ENCODE measurements at places on chromosomes 3 and 15.

GRCh38 chr3:185549122-185549521, 3.3 kb downstream of the LIPH start:
- peaks cover 7% of the 10 kb centered on the region for H3K4me1 ChIP-seq
- no peak overlapping the region for H3K4me3 ChIP-seq
- no peaks in the 10 kb centered on the region for H3K27me3 ChIP-seq
- no peak overlapping the region for H3K27ac ChIP-seq
- DNase-seq, result no peak
- H3K36me3 ChIP-seq, result no peaks in the 10 kb centered on the region

- H3K4me3 ChIP-seq, result no peak overlapping the region
- H3K36me3 ChIP-seq, result no peaks in the 10 kb centered on the region
- H3K27ac ChIP-seq, result no peak overlapping the region
- H3K27me3 ChIP-seq, result no peaks in the 10 kb centered on the region
Measured at GRCh38 chr3:70471464-70472342, 159.3 kb upstream of the MDFIC2 start.

DNA sequence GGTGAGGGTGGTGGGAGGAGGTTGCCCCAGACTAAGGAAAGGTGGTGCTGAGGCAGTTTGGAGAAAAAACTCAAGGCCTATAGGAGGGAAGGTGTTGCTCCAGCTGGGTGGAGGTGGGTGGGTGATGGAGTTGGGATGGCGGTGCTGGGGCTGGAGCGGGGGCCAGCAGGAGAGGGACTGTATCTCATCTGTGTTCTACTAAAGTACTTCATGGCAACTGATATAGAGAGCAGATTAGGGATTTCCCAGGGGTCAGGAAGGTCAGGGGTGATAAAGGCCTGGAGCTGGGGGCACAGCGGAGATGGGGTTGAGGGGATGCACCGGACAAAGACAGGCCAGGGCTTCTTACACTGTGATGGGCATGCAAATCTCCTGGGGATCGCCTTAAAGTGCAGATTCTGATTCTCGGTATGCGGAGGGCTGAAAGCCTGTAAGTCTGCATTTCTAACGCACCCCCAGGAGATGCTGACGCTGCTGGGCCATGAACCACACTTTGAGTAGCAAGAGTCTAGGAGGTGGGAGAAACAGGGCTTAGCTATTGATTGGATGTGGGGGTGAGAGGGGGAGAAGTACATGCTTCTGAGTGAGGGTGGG, 4.2 kb downstream of the KLHL40 start:
- DNase-seq, result no peak
- H3K4me3 ChIP-seq, result no peak overlapping the region
- peaks cover 18% of the 10 kb centered on the region for H3K4me1 ChIP-seq
- no peak overlapping the region for H3K27ac ChIP-seq
- no peaks in the 10 kb centered on the region for H3K27me3 ChIP-seq
- no peaks in the 10 kb centered on the region for H3K36me3 ChIP-seq

DNA sequence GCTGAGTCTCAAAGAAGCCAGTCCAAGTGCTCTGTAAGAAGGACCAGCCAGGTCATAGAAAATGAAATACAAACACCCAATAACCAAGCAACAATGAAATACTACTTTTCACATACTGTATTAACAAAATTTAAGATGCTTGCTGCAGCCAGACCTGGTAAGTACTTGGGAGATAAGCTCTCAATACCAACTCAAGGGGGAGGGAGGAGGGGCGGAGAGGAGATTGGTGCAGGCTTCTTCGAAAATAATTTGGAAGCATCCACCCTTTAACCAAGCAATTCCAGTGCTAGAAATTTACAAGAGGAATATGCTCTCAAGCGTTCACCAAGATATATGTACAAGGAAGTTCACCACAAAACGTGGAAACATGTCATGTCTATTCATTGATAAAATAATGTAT, 7.6 kb upstream of the LRRC2 start:
- no peak overlapping the region for H3K4me3 ChIP-seq
- no peak overlapping the region for H3K27ac ChIP-seq
- no peak for DNase-seq
- H3K27me3 ChIP-seq, result no peaks in the 10 kb centered on the region
- H3K4me1 ChIP-seq, result peaks cover 8% of the 10 kb centered on the region
- H3K36me3 ChIP-seq, result no peaks in the 10 kb centered on the region

- peaks cover 47% of the 10 kb centered on the region for H3K4me1 ChIP-seq
- peak within 1 kb of the TSS; percentile 94 for H3K4me3 ChIP-seq
- no peaks in the 10 kb centered on the region for H3K27me3 ChIP-seq
- peak within 1 kb of the TSS; percentile 98 for H3K27ac ChIP-seq
- H3K36me3 ChIP-seq, result no peaks in the 10 kb centered on the region
Measured at GRCh38 chr3:152268555-152269055, at the start of gene MBNL1. Gene MBNL1, plus strand, starts transcription at chr3:152268929. Its CDS starts 31,265 bp downstream, at chr3:152300194.

DNA sequence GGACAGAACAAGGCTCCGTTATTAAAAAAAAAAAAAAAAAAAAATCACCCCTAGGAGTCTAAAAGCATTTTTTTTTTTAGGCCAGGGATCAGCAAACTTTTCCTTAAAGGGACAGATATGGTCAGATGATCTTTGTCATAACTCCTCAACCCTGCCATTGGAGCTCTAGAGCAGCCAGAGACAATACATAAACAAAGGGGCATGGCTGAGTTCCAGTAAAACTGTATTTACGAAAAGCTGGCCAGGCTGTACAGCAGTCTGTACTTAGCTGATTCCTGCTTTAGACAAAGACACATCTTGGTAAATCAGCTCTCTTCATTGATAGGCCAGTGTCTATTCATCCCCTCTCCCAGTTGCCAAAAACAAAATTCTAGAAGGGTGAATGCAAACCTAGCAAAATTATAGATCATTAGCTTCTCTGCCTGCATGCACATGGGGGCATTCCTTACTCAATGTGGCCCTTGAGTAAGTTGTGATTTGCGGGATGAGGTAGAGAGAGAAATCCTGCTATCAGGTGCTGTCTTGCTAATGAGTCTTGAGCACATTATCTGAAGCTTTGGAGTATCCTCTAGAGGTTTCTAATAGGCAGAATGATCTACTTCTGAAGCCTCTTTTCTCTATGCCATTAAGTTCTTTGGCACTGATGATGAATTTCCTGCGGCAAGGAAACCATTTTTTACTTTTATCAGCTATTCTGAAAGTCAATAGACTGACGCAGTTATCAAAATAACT, 35.2 kb downstream of the SENP8 start:
- DNase-seq, result no peak
- no peak overlapping the region for H3K4me3 ChIP-seq
- no peaks in the 10 kb centered on the region for H3K36me3 ChIP-seq
- no peak overlapping the region for H3K27ac ChIP-seq
- no peaks in the 10 kb centered on the region for H3K27me3 ChIP-seq

DNA sequence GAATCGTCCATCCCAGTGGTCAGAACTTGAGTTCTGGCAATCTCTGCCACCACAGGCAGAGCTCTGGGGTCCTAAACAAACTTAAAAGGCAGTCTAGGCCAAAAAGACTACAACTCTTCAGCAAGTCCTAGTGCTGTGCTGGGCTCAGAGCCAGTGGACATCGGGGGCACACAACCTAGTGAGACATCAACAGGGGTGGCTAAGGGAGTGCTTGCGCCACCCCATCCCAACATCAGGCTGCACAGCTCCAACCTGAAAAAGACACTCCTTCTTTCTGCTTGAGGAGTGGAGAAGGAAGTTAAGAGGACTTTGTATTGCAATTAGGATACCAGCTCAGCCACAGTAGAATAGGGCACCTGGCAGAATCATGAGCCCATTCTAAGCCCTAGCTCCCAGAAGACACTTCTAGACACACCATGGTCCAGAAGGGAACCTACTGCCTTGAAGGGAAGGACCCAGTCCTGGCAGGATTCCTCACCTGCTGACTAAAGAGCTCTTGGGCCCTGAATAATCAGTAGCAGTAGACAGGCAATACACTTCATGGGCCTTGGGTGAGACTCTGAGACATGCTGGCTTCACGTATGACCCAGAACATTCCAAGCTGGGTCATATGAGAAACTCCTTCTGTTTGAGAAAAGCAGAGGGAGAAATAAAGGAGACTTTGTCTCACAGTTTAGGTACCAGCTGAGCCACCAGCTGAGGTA, 72.0 kb downstream of the TFDP2 start:
- no peaks in the 10 kb centered on the region for H3K27me3 ChIP-seq
- H3K4me3 ChIP-seq, result no peak overlapping the region
- no peak overlapping the region for H3K27ac ChIP-seq
- no peak for DNase-seq
- H3K4me1 ChIP-seq, result no peaks in the 10 kb centered on the region

- no peak for DNase-seq
- peaks cover 5% of the 10 kb centered on the region for H3K4me1 ChIP-seq
- H3K36me3 ChIP-seq, result no peaks in the 10 kb centered on the region
- no peaks in the 10 kb centered on the region for H3K27me3 ChIP-seq
Measured at GRCh38 chr15:45199136-45199810, 11.5 kb upstream of the SHF start.

DNA sequence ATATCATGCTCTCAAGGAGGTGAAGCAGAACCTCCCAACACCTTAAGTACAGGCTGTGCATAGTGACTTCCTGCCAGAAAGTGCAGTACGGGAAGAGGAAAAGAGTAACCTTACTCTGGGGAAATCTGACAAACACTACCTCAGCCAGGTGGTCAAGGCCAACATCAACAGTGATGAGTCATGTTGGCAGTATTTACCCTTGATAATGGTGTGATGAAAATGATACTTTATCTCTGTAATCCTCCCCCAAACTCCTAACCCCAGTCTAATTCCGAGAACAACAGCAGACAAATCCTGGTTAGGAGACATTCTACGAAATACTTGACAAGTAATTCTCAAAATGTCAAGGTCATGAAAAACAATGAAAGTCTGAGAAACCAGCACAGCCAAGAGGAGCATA, 26.5 kb downstream of the ANKDD1A start:
- no peaks in the 10 kb centered on the region for H3K27me3 ChIP-seq
- H3K27ac ChIP-seq, result no peak overlapping the region
- no peak overlapping the region for H3K4me3 ChIP-seq
- H3K4me1 ChIP-seq, result no peaks in the 10 kb centered on the region
- no peaks in the 10 kb centered on the region for H3K36me3 ChIP-seq

DNA sequence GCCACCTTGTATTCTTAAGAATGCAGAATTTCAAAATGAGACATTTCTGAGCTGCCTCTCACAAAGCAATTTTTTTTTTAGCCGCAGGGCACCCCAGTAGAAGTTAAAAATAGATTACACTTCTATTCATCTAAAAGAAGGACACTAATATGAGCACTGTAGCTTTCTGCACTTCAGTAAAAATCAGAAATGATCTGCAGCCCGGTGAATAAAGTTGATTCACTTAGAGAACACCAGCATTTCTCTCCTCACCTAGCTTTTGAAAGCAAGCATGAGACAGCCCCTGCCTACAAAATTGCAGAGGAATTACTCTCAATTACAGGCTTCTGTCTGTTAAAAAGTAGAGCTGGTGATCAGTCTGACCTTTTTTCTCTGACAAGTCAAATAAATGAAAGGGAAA, 1062.4 kb downstream of the FHIT start:
- no peak for DNase-seq
- no peaks in the 10 kb centered on the region for H3K36me3 ChIP-seq
- H3K27me3 ChIP-seq, result no peaks in the 10 kb centered on the region
- H3K4me3 ChIP-seq, result no peak overlapping the region
- no peak overlapping the region for H3K27ac ChIP-seq

DNA sequence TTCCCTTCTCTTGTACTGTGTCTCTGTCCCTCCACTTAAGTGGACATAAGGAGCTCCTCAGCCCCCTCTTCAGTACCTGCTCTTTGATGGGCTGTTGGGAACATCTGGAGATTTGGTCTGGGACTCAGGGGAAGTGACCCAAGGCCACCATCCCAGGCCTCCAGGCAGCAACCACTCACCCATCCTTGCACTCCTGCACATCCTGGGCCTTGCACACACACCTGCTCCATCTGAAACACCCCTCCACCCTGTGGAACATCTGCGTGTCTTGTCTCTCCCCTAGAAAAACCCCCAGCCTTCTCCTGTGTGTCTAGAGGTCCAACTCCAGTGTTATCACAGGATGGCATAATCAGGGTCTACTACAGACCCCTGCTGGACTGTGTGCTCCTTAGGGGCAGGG, 74.3 kb downstream of the ABTB1 start:
- no peaks in the 10 kb centered on the region for H3K27me3 ChIP-seq
- DNase-seq, result no peak
- H3K4me1 ChIP-seq, result peaks cover 50% of the 10 kb centered on the region
- peak overlapping the region; percentile 76 for H3K27ac ChIP-seq
- H3K36me3 ChIP-seq, result no peaks in the 10 kb centered on the region

- no peaks in the 10 kb centered on the region for H3K36me3 ChIP-seq
- no peaks in the 10 kb centered on the region for H3K4me1 ChIP-seq
- no peak overlapping the region for H3K27ac ChIP-seq
- H3K27me3 ChIP-seq, result no peaks in the 10 kb centered on the region
- H3K4me3 ChIP-seq, result no peak overlapping the region
Measured at GRCh38 chr3:72009851-72010443, 225.0 kb upstream of the PROK2 start.
